ENCODE measurements at places on chromosomes 7 and 10.

GRCh38 chr7:98470485-98471240 lies 69.8 kb upstream of the BAIAP2L1 start:
- peak; percentile 57 for DNase-seq

DNA sequence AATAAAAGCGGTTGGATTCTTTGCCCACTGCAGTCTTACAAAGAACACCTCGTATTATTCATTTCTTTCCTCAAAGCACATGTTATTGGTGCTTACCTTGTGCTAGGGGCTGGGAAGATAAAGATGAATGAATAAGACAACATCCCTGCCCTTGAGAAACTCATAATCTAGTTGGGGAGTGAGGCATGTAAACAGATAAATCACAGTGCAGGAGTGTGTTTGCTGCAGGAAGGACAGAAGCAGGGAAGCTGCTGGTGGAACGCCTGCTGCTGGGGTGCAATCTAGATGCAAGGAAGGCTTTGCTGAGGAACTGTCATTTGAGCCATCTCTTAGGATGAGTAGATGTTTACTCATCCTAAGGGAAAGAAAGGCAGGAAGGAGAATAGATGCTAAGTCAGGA lies 135.6 kb downstream of the TMEM178B start:
- no peak for DNase-seq

DNA sequence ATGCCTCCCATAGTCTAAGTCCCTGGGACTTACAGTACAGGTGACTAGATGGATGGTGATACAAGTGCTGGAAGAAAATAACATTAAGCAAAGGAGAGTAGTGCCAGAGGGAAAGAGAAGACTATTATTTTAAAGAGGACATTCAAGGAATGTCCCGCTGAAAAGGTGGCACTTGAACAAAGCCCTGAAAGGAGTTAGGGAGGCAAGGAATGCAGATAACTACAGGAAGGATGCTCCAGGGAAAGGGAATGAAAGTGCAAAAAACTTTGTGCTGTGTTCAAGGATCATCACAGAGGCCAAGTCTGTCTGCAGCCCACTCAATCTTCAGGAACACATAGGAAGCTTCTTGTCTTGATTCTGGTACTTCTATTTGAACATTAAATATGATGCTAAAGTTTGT lies 14.9 kb downstream of the ANKMY2 start:
- no peak for DNase-seq

- no peak for DNase-seq
Measured at GRCh38 chr10:1160561-1161314, 104.6 kb downstream of the WDR37 start.

GRCh38 chr10:93068411-93069244 lies 5.1 kb upstream of the CYP26A1 start:
- DNase-seq = peak; percentile 50

Data from erythroblast (primary cell).